ENCODE measurements at places on chromosomes 12 and 14. TPM values are rescaled to one million over a fixed set of nuclear protein-coding genes. Genes with fewer than 3 reads are reported as not detected.

DEPDC4 gene
- total RNA-seq, result 3.6 TPM

CD4 gene
- total RNA-seq, result 161 TPM

DNA sequence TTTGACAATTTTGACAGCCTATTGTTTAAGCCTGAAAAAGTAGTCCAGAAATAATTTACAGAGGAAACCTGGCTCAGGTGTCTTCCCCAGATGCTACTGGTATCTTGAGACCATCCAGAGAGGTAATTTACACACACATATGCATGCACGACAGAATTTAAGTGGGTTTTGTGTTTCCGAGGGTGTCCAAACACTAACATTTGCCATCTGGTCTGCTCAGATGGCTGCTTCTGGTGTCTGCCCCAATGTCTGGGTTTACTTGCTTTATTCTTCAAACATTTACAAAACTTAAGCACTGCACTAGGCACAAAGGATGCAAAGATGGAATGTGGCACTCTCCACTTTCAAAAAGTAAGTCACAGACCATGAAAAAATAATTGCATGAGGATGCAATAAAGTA, 226.6 kb upstream of the EGLN3 start:
- no peaks in the 10 kb centered on the region for H3K36me3 ChIP-seq
- H3K27ac ChIP-seq, result no peak overlapping the region
- H3K4me1 ChIP-seq, result no peaks in the 10 kb centered on the region
- no peak overlapping the region for H3K4me3 ChIP-seq
- DNase-seq, result no peak

GRCh38 chr14:65600742-65601141, 188.2 kb downstream of the FUT8 start:
- no peak overlapping the region for H3K27ac ChIP-seq
- DNase-seq, result no peak
- H3K36me3 ChIP-seq, result peaks cover 1% of the 10 kb centered on the region
- no peaks in the 10 kb centered on the region for H3K4me1 ChIP-seq
- H3K4me3 ChIP-seq, result no peak overlapping the region

DNA sequence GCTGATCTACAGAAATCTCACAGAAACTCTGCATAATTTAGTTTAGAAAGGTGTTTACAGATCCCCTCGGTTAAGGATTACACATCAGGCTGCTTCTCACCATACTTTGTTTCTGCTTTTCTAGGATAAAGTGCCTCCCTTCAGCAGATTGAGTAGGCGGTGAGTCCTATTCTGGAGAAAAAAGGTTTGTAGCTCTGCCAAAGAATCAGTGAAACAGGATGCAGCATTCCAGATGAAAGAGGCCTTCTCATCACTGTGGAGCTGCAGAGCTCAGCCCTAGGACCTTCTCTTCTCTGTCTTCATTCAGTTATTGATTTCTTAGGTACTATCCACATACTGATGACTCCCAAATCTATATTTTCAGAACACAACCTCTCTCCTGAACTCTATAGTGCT, 155.5 kb upstream of the KRR1 start:
- H3K4me1 ChIP-seq, result no peaks in the 10 kb centered on the region
- H3K27ac ChIP-seq, result no peak overlapping the region
- DNase-seq, result no peak
- no peaks in the 10 kb centered on the region for H3K36me3 ChIP-seq
- H3K4me3 ChIP-seq, result no peak overlapping the region

- H3K4me3 ChIP-seq, result no peak overlapping the region
- H3K27me3 ChIP-seq, result no peaks in the 10 kb centered on the region
- H3K36me3 ChIP-seq, result peaks cover 1% of the 10 kb centered on the region
- H3K27ac ChIP-seq, result peak overlapping the region; percentile 18
Measured at GRCh38 chr14:104797115-104798044, 1.8 kb upstream of the AKT1 start.

GRCh38 chr14:96745500-96746051, 51.6 kb upstream of the VRK1 start:
- no peaks in the 10 kb centered on the region for H3K36me3 ChIP-seq
- no peak for DNase-seq
- H3K4me1 ChIP-seq, result peaks cover 5% of the 10 kb centered on the region
- peaks cover 34% of the 10 kb centered on the region for H3K27me3 ChIP-seq

GRCh38 chr12:5567016-5567725, 135.3 kb downstream of the NTF3 start:
- no peak overlapping the region for H3K4me3 ChIP-seq
- H3K4me1 ChIP-seq, result no peaks in the 10 kb centered on the region
- peaks cover 6% of the 10 kb centered on the region for H3K27me3 ChIP-seq
- no peaks in the 10 kb centered on the region for H3K36me3 ChIP-seq
- no peak for DNase-seq
- H3K27ac ChIP-seq, result no peak overlapping the region

DNA sequence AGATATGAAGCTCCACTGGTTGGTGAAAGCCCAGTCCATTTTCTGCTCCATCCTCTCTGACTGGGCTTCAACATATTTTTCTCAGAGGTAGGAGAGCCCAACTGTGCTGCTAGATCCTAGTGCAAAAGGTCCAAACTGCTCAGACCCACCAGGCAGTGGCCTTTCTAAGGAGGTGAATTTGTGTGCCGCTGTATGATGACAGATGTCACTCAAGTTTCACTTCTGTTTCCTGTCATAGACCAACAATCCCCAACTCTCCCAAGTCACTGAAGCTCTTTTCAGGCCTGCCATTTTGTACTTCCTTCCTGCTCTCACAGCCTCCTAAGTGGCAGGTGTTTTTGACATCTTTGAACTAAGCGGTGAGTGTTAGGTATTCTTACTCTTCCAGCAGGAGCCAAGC, 16.4 kb upstream of the RNASE4 start:
- H3K27me3 ChIP-seq, result peaks cover 5% of the 10 kb centered on the region
- H3K4me3 ChIP-seq, result peak overlapping the region; percentile 4
- peak overlapping the region; percentile 48 for H3K27ac ChIP-seq
- peak; percentile 58 for DNase-seq
- H3K36me3 ChIP-seq, result no peaks in the 10 kb centered on the region

- DNase-seq, result no peak
- H3K4me1 ChIP-seq, result peaks cover 44% of the 10 kb centered on the region
- peaks cover 29% of the 10 kb centered on the region for H3K36me3 ChIP-seq
- peak overlapping the region; percentile 91 for H3K27ac ChIP-seq
- H3K4me3 ChIP-seq, result peak overlapping the region; percentile 97
Measured at GRCh38 chr12:94457311-94457710, 2.4 kb downstream of the CEP83 start.

DNA sequence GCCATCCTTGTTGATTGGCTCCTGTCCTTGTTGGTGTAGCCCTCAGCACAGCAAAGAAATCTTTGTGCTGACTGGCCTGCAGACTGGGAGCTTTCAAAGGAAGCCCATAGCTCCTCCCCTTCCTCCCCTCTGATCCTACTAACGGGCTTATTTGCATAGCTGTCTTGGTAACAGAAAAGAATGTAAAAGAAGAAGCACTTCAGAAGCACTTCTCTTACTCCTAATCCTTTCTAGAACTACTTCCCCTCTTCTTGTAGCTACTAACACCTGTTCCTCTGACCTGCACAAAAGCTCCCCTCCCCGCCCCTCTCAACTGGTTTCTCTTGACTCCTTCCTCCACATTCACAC, 14.3 kb upstream of the RIC8B start:
- no peaks in the 10 kb centered on the region for H3K27me3 ChIP-seq
- H3K4me3 ChIP-seq, result peak overlapping the region; percentile 76
- H3K36me3 ChIP-seq, result no peaks in the 10 kb centered on the region

DNA sequence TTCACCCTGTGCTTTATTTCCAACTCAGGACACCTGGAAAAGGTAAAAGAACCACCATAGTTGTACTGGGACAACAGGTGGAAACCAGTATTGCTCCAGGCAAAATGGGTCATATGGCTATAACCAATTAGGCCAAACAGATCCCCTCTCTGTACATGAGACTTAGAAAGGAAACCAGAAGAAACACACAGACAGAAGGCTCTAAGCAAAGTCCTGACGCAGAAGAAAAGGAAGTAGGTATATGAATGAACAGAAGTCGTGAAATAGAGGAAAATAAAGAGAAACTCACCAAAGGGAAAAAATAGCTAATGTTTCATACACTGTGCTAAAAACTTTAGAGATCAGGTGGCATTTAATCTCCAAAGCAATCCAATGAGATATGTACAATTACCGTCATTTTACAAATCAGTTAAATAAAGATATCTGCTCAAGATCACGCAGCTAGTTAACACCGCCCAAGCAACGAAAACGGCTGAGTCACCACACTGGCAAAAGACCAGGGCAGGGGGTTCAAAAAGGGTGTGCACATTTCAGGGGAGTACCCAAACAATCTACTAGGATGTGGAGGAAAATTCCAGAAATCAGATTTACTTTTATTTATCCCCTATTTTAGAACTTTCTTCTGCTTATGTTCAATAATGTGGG, 82.3 kb downstream of the ITPR2 start:
- H3K4me1 ChIP-seq, result peaks cover 53% of the 10 kb centered on the region
- DNase-seq, result peak; percentile 37
- no peaks in the 10 kb centered on the region for H3K27me3 ChIP-seq
- peak overlapping the region; percentile 44 for H3K27ac ChIP-seq
- no peak overlapping the region for H3K4me3 ChIP-seq

DNA sequence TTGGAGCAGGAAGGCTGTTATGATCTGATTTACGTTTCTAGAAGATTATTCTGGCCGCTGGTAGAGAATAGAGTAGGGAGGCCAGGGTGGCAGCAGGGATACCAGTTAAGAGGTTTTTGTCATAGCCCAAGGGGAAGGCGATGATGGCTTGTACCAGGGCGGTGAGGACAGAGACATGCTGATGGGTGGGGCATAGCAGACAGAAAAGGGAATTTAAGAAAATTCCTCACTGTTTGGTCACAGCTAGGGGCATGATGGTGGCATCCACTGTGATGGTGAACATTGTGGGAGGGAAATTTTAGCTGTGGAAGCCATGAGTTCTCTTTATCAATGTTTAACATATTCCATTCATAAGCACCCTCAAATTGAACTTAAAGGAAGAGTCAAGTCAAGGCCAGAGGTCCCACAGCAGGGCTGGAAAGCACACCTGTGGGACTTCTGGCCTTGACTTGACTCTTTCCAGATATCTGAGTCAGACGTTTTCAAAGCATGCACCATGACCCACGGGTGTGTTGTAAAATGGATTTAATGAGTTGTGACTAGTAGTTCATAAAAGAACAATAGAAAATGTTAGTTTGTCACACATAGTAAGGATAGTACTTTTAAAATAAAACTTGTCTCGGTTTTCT, 134.6 kb downstream of the CHST11 start:
- H3K27ac ChIP-seq, result no peak overlapping the region
- H3K4me3 ChIP-seq, result no peak overlapping the region
- peaks cover 2% of the 10 kb centered on the region for H3K36me3 ChIP-seq
- H3K27me3 ChIP-seq, result no peaks in the 10 kb centered on the region

DNA sequence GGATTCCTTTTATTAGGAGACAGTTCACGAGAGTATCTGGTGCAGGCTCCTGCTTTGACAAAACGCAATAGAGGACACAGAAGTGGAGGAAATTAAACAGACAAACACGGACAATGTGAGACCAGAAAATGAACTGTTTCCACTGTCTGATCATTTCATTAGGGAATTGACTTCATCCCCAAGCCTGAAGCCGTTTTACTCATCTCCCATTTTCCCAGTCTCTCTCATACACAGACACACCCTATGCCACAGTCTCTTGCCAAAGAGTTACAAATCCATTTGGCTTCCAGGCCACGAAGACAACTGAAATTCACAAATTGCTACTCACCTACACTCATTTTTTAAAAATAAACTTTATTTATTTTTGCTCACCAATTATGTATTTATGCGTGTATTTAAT, 1087.8 kb upstream of the TMEM132C start:
- no peak overlapping the region for H3K27ac ChIP-seq
- H3K36me3 ChIP-seq, result peaks cover 2% of the 10 kb centered on the region

- no peaks in the 10 kb centered on the region for H3K4me1 ChIP-seq
- H3K27me3 ChIP-seq, result peaks cover 7% of the 10 kb centered on the region
- H3K27ac ChIP-seq, result no peak overlapping the region
- H3K4me3 ChIP-seq, result no peak overlapping the region
Measured at GRCh38 chr12:105822131-105823105, 316.3 kb downstream of the NUAK1 start.

DNA sequence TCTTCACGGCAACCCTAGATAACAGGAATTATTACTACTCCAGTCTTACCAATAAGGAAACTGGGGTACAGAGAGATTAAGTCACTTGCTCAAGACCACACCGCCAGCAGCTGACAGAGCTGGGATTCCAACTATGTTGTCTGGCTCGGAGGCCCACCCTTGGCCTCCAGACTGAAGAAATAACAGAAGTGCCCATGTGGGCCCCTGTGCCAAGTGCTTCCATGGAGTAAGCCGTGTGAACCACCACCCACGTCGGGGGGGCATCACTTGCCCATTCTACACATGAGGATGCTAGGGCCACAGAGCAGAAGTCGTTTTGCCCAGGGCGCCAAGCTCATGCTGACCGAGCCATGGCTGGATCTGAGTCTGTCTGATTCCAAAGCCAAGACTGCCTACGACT, 926 bp upstream of the CMKLR1 start:
- DNase-seq, result no peak
- H3K4me1 ChIP-seq, result no peaks in the 10 kb centered on the region
- H3K27me3 ChIP-seq, result peaks cover 20% of the 10 kb centered on the region
- H3K4me3 ChIP-seq, result no peak overlapping the region
- no peaks in the 10 kb centered on the region for H3K36me3 ChIP-seq
- H3K27ac ChIP-seq, result no peak overlapping the region
